ENCODE measurements at places on chromosomes 4 and X.

- no peak for DNase-seq
Observed at GRCh38 chr4:85391589-85392410, 83.2 kb upstream of the ARHGAP24 start.

DNA sequence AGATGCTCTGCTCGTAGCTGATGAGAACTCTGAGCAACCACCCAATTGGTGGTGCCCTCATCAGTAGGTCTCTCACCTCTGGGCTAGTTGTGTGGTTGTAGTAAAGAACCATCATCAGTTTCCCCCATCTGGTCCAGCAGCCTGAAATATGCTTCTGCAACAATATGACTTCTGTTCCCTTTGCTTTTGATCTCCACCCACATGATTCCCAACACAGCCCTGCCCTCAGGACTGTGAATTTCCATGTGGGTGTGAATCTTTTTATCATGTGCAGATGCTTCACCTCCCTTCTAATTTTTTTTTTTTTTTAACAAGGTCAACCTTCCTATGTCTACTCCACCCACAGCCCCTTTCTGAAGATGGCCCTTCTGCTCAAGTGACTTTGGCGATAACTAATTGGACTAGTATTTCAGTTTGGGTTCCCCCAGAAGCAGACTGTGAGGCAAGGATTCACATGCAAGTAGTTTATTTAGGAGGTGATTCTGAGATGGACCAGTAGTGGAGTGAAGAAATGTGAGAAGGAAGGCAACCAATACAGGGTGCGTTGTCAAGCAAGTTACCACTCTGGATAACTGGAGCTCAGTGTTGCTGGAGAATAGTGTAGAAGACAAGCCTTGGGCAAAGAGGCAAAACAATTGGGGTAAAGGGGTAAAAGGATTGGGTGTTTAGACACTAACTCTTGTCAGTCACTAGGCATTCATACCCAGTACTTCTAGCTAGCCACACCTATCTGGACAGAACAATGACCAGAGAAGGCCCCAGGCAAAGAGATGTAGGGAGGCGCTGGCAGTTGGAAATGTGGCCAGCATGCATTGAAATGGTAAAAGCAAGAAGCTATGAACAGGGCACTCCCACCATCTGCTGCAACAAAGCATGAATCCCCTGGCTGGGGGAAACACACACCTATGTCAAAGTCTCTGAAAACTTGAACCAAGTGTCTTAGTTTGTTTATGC lies 466.2 kb downstream of the BCOR start:
- DNase-seq: no peak

DNA sequence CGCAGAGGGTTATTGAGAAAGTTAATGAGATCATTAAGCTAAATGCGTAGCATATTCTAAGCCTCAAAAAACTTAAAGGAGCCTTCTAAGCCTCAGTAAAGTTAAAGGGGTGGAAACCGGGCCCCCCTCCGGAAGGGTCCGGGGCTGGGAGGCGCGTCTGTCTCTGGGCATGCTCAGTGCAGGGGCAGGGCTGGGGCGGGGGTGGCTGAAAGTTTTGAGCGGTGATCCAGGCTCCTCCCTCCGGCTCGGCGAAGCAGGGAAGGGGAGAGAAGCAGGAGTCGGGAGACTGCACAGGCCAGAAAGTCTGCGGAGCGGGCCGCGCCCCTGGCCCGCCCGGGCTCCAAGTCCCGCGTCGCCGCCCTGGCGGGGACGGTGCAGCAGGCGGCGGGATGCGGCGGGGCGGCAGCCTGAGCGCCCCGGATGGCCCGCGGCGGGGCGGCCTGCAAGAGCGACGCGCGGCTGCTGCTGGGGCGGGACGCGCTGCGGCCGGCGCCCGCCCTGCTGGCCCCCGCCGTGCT lies at the start of gene EVC:
TSS of gene EVC (plus strand) at position 241 of the 518 bp plus-strand sequence. CDS start at position 421, 180 bp downstream.
- DNase-seq: peak; percentile 72

GRCh38 chr4:135338181-135338580 lies 1136.6 kb upstream of the PABPC4L start:
- DNase-seq: no peak

DNA sequence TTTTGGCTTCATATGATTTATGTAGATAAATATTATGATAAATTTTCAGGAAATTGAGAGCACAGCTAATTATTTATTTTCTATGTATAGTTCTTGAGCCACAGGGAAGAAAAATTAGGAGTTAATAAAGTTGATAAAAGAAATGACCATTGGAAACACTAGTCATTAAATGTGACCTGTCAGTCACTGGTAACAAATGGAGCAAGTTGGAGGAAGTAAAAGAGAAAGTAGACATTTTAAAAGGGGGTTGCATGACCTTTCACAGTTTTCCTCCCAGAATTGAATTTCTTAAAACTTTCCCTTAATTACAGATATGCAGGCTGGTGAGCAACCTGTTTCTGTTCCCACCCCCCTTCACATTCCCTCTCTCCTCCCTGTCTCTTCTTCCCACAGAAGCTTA lies 5.3 kb downstream of the SMIM9 start:
- DNase-seq: no peak

DNA sequence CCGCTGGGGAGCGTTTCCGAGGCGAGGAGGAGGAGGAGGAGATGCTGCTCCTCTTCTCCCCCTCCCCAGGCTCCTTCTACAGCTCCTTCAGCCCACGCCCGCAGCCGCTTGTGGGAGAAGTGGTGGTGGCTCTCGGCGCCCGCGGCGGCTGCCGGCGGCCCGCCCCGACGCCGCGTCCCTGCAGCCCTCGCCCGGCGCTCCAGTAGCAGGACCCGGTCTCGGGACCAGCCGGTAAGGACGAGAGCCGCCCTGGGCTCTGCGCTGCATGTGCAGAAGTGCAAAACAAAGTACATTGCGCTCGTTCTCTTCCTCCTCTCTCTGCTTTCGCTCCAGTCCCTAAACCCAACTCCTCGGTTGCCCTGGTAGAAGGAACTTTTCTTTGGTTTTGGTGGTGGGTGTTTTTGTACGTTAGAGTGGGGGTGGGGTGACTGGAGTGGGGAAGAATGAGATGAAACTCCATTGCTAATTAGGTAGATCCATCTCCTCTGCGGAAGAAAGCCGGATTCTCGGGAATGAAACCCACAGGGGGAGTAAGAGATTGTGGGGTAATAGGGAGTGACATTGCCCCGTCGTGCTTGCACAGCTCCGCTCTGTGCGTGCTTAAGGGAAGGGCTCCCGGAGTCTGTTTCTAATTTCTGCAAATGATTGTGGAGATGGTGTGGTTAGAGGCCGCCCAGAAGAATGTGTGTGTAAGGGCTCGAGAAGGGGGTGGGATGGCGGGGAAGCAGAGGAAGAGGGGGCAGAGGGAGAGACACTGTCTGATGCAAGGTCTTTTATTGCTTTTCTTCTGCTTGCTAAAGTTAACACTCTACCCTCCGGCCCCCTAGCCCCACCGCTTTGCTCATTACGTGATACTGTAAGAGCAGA lies 677 bp downstream of the PTPN13 start:
- DNase-seq: peak; percentile 60

DNA sequence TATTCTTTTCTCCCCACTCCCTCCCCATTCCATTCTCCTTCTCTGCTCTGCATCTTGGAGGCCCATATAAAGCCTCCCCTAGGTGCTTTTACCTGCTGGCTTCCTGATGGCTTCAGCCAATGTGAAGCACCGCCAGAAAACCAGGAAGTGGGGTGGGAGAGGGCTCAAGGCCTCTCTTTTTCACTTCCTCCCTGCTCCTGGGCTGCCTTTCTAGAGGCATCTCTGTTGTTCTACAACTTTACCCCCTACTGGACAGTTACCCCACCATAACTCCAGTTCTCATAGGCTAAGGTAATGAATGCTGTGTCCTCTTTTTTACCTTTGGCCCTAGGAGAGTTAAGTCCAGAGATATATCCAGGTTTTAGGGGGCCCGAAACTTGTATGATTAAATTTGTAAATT lies 62.4 kb upstream of the PPARGC1A start:
- no peak for DNase-seq

DNA sequence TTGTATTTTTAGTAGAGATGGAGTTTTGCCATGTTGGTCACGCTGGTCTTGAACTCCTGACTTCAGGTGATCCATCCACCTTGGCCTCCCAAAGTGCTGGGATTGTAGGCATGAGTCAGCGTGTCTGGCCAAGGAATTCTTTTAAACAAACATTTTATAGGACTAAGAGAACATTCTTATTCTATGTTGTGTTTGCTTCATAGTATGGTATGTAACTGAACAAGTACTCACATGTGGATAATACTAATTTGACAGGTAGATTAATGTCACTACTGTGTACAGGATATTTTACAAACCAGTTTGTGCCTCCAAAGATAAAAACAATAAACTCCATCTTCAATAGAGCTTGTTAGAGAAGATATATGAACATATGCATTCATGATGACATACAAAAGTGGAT lies 1353.4 kb downstream of the PCDH7 start:
- DNase-seq: no peak

GRCh38 chrX:84168574-84168973 lies 19.4 kb downstream of the RPS6KA6 start:
- peak; percentile 3 for DNase-seq

- peak; percentile 79 for DNase-seq
Observed at GRCh38 chr4:103498161-103499070, 221.4 kb downstream of the TACR3 start.

- DNase-seq: no peak
Observed at GRCh38 chr4:34289489-34289888, 1954.8 kb downstream of the ARAP2 start.

GRCh38 chrX:118839334-118839958 lies 15.8 kb downstream of the ZCCHC12 start:
- peak; percentile 3 for DNase-seq

DNA sequence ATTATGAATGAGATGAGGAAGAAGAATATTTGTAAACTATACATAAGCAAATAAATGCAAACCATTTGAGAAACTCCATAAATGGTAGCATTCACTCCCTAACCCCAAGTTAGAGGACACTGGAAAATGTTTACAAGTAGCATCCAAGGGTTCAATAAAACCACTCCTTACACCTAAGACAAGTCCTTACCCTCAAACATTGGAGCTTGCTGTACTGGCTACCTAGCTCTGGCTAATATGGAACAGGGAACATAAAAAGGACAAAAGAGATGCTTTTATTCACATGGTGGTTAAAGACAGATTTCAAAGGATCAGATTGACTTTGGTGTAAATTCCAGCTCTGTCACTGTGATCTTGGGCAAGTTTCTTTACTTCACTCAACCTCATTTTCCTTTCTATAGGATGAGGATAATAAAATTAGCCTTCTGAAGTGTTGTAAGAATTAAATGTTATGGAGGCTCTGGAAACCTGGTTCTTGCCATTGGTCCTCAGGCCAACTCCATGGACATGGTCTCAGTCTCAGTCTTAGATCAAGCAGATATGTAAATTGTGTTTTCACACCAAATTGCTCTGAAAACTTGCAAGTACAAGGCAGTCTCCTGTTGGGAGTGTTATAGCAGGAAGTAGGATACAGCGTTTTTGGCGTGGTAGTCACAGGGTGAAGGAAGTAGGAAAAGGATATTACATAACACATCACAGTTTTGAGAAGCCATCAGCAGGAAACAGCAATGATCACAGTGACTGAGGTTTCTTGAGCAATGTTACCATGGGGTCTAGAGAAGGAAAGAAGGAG lies 3.3 kb downstream of the CXCL1 start:
- peak; percentile 10 for DNase-seq

DNA sequence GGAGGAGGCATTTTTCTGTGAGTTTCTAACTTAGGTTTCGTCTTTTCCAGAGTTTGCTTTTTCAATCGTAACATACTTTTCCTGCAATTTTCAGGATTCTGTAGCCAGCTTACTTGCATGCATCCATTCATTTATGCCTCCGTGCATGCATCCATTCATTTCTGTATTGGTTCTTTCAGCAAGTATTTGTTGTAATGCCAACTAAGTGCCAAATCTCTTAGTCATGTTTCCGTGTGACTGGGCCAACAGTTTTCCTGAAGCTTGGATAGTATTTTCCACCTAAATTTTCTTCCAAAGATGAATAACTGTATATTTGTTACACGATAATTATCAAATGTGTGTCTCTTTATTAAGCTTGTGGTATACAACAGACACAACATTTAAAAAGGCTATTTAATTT lies 41.5 kb downstream of the CBLL2 start:
- DNase-seq: peak; percentile 64

- no peak for DNase-seq
Observed at GRCh38 chr4:21454831-21455230, 493.7 kb downstream of the KCNIP4 start.

- peak; percentile 13 for DNase-seq
Observed at GRCh38 chr4:16864199-16864598, 34.2 kb downstream of the LDB2 start.
